Stimulated activated CD8-positive, alpha-beta memory T cell treated with anti-CD3 and anti-CD28 coated beads, Interleukin-2, amount 100 ng/mL, for 48 hours (primary cell): ENCODE measurements at places on chromosomes 6 and 20.

GRCh38 chr20:20744170-20744725 is 31.8 kb upstream of the RALGAPA2 start:
- no peak for DNase-seq

- no peak for DNase-seq
These were observed 505.3 kb upstream of the JAG1 start for GRCh38 chr20:11178946-11179654.

GRCh38 chr20:61461461-61461860 is 209.4 kb downstream of the CDH4 start:
- DNase-seq = no peak

DNA sequence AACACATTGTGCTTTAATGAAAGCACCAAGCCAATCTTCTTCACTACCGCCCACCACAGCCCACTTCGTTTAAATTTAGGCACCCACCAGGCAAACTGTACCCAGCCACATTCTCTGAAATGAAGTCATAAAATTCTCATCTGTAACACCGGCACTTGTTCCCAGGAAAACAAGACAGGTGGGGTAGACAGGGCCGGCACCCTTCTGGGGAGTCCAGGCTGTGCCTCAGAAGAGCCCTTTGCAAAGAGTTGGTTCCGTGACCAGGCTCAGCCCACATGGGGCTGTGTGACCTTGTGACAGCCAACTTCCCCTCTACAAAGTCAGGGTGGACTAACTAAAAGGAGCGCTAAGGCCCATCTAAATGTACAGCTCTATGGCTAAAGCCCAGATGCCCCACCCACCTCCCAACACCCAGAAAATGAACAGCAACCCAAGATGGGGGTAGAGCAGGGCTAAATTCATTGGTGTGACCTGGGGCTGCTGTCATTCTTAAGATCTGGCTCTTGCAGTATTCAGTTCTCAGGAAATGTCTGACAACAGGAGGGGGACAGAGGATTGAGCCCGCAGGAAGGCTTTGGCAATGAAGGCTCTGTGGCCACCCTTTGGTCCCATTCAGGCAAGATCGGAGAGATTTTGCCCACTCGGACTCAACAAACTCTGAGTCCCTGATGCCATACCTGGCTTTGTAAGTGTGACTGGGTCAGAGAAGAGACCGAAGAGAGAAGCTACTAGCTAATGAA is 56.7 kb downstream of the TRERF1 start:
- no peak for DNase-seq

- DNase-seq = peak; percentile 54
These were observed 160.1 kb downstream of the ZMYND8 start for GRCh38 chr20:47196091-47197081.

DNA sequence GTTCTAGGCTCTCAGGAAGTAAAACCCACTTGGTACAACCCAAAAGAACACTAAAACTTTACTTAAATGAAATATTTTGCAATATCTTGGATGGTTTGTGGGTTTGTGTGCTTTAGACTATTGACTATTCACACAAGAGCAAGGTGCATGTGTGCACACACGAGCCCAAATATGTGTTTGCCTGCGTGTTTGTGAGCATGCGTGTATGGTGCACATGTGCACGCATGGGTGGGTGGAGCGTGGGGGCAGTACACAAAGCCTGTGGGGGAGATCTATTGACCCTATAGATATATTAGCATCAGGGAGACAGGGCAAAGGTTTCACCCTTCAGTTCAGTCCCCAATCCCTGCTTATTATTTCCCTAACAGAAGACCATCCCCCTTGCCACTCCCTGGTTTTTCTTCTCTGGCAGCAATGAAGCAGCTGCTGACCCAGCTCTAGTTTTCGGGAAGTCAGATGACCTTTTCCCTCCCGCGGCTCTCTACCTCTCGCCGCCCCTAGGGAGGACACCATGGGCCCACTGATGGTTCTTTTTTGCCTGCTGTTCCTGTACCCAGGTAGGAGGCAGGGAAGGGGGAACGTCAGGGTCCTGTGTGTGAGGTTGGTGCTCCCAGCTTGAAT is at the start of gene C2:
TSS of gene C2 (plus strand) at position 476 of the 621 bp plus-strand sequence. CDS start at position 512, 36 bp downstream.
- DNase-seq = no peak

DNA sequence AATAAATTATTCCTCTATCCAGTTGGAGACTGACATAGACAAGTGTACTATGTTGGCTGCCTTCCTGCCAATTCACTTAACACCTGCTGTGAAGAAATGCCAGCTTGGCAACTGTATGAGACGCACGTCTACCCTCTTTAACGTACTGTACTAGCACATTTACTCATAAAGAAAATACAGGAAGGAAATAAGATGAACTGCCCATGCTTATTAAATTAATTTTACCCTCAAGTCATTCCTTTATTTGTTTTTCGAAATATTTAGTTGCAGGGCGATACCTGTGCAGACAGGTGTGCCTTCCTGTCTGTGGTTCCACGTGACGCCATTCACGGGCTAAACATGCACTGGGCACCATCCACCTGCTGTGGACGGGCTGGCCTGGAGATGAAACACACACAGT is 52.0 kb downstream of the PSMG4 start:
- no peak for DNase-seq

DNA sequence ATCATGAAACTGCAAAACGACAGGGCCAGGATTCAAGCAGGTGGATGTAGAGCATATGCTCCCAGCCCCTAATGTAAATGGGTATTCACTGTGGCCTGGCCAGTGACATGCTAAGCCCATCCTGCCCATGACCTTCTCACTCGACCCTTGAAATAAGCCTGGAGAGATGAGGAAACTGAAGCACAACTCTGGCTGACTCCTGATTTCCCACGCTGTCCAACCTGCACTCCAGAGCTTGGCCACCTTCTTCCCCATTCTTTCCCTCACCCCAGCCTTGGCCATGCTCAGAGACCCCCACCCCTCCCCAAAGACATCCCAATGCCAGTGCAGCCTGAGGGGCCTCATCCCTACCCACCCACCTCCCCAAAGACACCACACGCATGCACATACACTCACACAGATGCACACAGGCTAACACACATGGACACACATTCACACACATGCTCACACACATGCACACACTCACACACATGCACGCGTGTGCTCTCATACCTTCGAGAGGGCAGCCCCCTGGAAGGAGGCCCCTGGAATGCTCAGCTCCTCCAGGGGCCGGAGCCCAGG is 12.4 kb downstream of the TFEB start:
- no peak for DNase-seq

DNA sequence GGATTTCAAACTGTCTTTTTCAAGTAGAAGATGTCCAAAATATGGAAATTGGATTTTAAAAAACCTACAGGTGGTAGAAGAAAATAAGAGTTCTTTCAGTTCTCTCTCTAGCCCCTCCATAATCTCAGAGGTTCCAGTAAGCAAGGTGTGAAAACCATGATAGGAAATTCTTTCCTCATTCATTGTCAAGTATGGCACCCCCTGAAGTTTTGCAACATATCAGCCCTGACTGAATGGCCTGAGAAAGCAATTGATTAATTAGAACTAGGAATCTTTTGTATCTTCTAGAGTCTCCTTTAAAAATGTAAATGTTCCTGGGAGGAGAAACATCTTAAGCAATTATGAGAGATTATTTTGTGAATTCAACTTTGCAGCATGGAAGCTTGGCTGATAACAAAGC is 198.7 kb upstream of the STXBP5 start:
- DNase-seq = no peak

GRCh38 chr20:64220420-64220819 is 35.1 kb upstream of the PCMTD2 start:
- DNase-seq = no peak

DNA sequence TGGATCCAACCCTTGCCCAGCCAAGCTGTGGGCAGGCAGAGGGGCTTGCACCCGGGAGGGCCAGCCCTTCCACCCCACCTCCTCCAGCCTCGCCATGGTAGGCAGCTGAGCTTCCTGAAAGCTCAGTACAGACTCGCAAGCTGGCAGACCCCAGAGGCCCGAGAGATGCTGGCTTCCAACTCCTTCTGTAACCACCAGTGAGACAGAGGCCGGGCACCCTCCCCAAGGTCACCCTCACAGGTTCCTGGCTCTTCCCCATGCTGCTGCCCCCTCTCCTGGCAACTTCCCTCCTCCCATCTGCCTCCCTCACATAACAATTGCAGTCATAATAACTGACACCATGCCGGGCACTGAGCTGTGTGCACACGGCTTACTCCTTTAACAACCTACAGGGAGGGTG is 26.2 kb upstream of the NOL4L start:
- no peak for DNase-seq

DNA sequence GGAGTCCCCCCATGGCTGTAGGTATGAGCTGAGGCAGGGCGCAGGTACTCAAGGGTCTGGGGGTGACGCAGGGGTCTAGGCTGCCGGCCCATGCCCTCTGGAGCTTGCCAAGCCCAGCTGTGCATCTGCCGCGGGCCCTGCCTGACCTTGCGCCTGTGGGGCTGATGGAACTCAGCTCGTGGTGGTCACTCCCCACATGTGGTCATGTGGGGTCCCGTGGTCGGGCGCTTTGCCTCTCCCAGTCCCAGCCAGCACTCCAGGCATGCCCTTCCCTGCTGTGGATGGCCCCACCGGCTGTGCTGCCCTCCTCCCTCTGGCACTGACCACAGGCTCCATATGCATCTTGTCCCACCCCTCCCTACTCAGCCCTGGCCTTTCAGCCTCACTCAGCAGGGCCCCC is 57.3 kb downstream of the RPP40 start:
- no peak for DNase-seq

DNA sequence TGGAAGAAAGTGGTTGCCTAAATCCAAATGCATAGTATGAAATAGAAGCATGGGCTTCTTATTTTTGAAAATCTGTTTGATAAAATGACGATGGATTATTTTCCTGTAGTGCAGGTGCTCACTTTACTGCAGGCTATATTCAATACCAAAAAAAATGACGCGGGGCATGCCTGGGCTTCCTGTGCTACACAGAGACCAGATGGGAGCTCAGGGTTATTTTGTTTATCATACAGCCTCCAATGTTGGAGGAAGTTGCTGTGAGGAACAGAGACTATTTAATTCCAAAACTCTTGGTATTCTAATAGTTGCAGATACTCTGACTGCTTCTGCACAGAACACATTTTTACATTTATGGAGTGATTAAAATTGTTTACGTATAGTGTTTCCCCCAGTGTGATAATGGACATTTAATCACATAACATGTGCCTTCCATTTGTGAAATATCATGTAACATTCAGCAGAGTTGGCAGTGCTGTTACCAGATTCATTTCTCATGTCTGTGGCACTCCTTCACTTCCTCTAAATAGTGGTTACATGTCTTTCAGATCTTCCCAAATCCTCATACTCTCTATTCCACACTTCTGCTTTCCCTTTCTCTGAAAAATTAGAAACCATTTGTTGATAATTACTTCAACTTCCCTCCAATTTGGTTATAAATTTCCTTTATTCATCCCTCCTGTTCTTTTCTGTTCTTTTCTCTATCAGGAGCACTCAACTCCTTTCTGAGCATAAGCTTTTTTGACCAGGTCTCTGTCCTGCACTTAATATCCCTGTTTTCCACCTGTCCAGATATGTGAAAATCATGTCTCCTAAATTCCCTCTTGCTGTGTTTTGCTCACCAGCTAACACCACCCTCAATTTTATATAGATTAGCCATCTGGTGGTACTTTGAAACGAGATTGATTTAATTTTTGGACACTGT is 121.6 kb downstream of the ADGRB3 start:
- DNase-seq = no peak
